ENCODE measurements at places on chromosomes 5 and 9.

GRCh38 chr9:137669261-137669672 is 50.5 kb downstream of the EHMT1 start:
- no peak for DNase-seq

GRCh38 chr5:77806213-77806843 is 30.2 kb upstream of the TBCA start:
- DNase-seq, result no peak

- DNase-seq, result no peak
Measured at GRCh38 chr5:139664086-139664693, 16.0 kb downstream of the CXXC5 start.

GRCh38 chr9:134059661-134060395 is 8.0 kb downstream of the BRD3 start:
- DNase-seq, result no peak

- no peak for DNase-seq
Measured at GRCh38 chr5:33840927-33841547, 50.8 kb downstream of the ADAMTS12 start.

- DNase-seq, result no peak
Measured at GRCh38 chr9:137971477-137972138, 94.0 kb downstream of the CACNA1B start.

- DNase-seq, result no peak
Measured at GRCh38 chr9:95876138-95876444, 600 bp downstream of the ERCC6L2 start.

- DNase-seq, result no peak
Measured at GRCh38 chr5:173499471-173500212, 116.8 kb downstream of the BOD1 start.

DNA sequence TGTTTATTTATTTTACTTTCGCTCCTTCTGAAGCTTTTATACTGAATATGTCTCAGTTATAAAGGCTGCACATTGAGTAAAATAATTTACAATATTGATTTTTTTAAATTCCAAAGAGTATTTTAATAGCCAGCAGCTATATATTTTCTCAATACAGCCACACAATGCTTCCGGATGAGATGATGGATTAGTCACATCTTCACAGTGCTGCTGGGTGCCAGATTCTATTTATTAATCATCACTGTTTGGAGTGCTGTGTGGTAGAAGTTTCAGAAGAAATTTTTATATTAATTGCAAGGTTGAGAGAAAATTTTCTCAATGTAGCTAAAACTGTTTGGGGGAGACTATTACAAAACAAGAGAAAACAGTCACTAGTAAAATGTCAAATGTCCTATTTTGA is 989.8 kb downstream of the TLE4 start:
- no peak for DNase-seq

DNA sequence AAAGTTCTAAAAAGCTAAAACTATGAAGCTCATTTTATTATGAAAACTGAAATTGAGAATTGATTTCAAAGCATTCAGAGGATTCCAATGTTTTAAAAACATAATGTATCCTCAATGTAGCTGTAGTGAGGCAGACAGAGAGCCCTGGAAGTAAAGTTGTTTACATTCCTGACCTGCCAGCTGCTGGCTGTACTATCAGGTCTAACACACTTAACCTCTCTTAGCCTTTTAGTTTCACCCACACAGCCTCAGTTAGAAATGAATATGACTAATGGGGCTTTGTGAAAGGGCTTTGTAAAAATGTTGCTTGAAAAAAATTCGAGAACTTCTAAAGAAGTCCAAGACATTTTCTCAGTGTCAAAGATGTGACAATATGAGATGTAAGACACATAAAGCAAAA is 122.6 kb downstream of the FBXL17 start:
- no peak for DNase-seq

- DNase-seq, result no peak
Measured at GRCh38 chr9:72428329-72428728, 63.3 kb upstream of the ZFAND5 start.

- no peak for DNase-seq
Measured at GRCh38 chr9:115396071-115396529, 278.1 kb upstream of the TNC start.
